ENCODE measurements at places on chromosomes 3 and 15.

DNA sequence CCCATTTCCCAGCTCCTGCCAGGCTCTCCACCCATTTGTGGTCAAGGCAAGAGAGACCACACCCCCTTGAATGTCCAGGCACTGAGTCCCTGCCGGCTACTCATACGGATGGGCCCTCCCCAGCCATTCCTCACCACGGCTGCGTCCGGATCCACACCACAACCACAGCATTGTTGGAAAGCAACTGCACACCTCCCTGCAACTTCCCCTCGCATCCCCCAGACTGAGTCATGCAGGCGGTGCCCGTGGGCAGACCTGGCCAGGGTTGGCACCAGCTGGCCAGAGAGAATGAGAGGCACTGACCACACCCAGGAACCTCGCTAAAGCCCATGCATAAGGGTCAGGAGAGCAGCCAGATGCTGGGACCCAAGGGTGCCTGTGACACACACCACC lies 30.5 kb downstream of the LOXL1 start:
- DNase-seq, result no peak

DNA sequence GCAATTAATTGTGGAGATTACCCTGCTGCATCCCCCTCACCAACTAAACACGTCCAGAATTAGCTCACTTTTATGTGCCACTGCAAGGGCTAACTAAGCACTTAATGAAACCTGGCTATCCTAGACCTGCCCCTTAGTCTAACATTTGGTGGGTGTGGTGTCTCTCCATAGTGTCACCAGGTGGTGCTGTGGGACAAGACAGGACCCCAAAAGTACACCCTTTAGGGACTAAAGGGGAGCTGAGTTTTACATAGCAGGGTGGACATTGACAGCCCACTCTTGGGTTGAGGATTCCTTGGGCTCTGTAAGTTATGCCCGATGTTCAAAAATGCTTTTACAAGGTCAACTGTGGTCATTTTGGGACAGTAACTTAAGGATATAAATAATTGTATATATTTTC lies 5.7 kb downstream of the DUT start:
- no peak for DNase-seq

- DNase-seq, result no peak
Observed at GRCh38 chr15:33453761-33454160, 143.0 kb downstream of the RYR3 start.

GRCh38 chr3:130539005-130539404 lies 22.0 kb downstream of the COL6A6 start:
- DNase-seq, result peak; percentile 13

- no peak for DNase-seq
Observed at GRCh38 chr3:79018671-79019136, 749.1 kb downstream of the ROBO1 start.

DNA sequence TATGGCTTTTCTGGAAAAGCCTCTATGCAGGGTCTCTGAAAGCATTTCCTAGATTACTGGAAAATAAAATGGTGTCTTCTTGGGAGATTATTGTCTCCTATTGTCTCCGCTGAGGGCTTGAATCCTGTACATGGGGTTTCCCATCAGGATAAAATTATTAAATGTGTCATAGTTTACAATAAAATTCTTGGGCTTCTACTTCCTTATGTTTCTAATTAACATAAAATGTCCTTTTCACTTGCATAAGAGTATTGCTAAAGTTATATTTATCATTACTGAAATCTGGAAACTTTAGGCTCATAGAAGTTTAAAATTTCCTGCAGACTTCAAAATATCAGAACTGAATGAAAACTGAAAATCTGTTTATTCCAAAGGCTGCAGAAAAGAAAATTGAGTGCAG lies 595.5 kb upstream of the AGTR1 start:
- no peak for DNase-seq

DNA sequence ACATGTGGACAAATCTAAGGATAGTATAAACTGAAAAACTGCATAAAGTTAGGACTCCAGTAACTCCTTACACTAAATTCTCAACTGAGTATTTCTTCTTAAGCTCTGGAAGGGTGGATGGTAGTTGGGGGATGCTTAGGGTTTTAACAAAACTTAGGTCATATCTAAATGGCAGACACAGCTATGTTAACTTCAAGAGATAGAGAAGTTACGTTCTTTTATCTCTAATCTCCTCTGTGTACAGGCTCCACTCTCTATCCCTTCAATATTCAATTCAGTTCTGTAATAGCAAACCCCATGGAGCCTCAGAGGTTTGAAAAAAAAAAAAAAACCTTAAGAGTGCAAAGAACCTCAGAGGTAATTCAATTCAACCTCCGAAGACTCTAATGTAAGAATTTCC lies 3.1 kb downstream of the CMTM6 start:
- DNase-seq, result no peak

GRCh38 chr3:40079203-40079846 lies 230.2 kb upstream of the EIF1B start:
- DNase-seq, result no peak

GRCh38 chr3:151911462-151911861 lies 38.0 kb downstream of the SUCNR1 start:
- no peak for DNase-seq
